ENCODE measurements at places on chromosomes 4 and X. TPM values are rescaled to one million over a fixed set of nuclear protein-coding genes. Genes with fewer than 3 reads are reported as not detected.

DNA sequence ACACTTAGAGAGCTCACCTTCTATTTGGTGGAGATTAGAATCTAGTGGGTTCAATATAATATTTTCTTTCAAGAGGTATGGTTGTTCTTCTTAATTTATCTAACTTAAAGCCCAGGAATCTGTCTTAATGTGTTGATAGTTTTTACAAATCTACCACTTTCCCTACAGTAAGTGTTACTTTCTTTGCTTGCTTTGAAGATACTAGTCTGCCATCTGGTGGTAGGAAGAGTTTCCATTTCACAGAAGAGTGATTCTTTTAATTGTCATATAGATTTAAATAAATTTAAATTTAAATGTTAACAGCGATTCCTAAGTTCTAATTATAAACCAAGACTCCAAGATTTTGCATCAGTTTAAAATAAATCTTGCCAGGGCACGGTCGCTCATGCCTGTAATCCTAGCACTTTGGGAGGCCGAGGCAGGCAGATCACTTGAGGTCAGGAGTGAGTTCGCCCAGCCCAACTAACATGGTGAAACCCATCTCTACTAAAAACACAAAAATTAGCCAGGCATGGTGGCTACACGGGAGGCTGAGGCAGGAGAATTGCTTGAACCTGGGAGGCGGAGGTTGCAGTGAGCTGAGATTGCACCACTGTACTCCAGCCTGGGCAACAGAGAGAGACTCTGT, 43.5 kb downstream of the NUDT9 start:
- no peak overlapping the region for H3K4me3 ChIP-seq
- no peak for DNase-seq
- no peaks in the 10 kb centered on the region for H3K4me1 ChIP-seq

- H3K27me3 ChIP-seq: no peaks in the 10 kb centered on the region
- no peak for DNase-seq
- H3K4me1 ChIP-seq: peaks cover 4% of the 10 kb centered on the region
- no peak overlapping the region for H3K4me3 ChIP-seq
Measured at GRCh38 chr4:146343199-146343598, 128.9 kb downstream of the REELD1 start.

DNA sequence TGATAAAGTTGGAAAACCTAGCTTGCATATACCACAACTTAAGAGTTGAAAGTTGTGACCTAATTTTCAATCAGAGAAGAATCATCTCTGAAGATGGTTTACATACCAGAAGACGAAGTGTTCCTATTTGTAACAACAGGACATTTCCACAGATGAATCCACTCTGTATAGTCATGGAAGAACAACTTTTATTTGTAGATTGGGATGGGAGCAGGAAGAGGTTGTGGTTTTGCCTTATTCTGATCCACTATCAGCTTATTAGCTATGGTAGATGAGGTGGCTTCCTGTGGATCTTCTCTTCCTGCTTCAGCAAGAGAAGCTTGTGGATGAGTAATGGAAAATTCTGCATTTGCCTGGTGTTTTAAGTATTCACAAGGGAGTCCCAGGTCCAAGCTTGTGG, 18.6 kb upstream of the SUPT20HL1 start:
- no peak for DNase-seq
- no peaks in the 10 kb centered on the region for H3K36me3 ChIP-seq
- H3K27ac ChIP-seq: no peak overlapping the region
- H3K27me3 ChIP-seq: no peaks in the 10 kb centered on the region

Gene SLC9B1
- 0.68 TPM for total RNA-seq

DNA sequence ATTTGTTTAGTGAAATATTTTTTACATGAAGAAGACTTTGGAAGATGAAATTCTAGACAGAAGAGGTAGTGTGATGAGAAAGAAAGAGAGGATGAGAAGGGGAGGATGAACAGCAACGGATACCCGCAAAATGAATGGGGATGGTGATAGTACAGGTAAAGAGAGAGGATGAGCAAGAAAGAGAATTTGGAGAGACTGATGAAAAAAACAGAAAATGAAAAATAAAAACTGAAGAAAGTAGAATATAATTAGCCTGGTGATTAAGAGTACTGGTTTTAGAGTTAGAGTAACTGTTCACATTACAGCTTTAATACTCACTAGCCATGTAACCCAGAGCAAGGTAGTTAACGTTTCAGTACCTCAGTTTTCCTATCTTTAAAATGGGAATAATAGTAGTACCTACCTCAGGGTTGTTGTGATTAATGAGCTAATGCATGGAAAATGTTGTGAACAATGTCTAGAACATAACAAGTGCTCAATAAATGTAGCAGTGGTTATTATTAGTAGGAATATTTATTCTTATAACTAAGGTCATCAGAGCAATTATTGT, 54.9 kb upstream of the ANTXR2 start:
- DNase-seq: no peak
- peaks cover 7% of the 10 kb centered on the region for H3K4me1 ChIP-seq
- H3K27me3 ChIP-seq: peaks cover 65% of the 10 kb centered on the region
- H3K36me3 ChIP-seq: no peaks in the 10 kb centered on the region

GRCh38 chrX:40705658-40706312, 29.6 kb downstream of the MED14 start:
- H3K4me3 ChIP-seq: no peak overlapping the region
- H3K4me1 ChIP-seq: no peaks in the 10 kb centered on the region
- no peak for DNase-seq
- no peak overlapping the region for H3K27ac ChIP-seq

Gene SMARCA5
- total RNA-seq: 91.0 TPM

DNA sequence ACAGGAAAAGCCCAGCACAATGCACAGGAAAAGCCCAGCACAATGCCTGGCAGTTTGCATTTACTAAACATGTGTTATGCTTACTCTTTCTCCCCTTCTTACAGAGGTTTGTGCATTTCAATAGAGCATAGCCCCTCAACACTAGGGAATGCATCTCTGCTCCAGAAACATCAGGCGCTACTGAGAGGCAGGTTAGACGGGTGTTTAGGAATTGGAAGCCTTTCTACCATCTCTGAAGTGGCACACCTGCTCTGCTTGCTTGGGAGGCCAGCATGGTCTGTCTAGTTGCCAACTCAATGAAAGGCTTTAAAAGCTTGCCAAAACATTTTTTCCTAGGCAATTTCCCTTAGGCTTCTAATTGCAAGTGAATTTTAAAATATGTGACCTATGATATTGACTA, 55.7 kb downstream of the GRID2 start:
- peaks cover 3% of the 10 kb centered on the region for H3K27me3 ChIP-seq
- peaks cover 18% of the 10 kb centered on the region for H3K4me1 ChIP-seq
- no peaks in the 10 kb centered on the region for H3K36me3 ChIP-seq

- H3K27me3 ChIP-seq: no peaks in the 10 kb centered on the region
- no peaks in the 10 kb centered on the region for H3K4me1 ChIP-seq
- no peak for DNase-seq
- H3K4me3 ChIP-seq: no peak overlapping the region
Measured at GRCh38 chr4:33187035-33187434, 2466.9 kb downstream of the PCDH7 start.

- DNase-seq: no peak
- H3K27ac ChIP-seq: no peak overlapping the region
- no peaks in the 10 kb centered on the region for H3K4me1 ChIP-seq
- H3K27me3 ChIP-seq: no peaks in the 10 kb centered on the region
- H3K36me3 ChIP-seq: no peaks in the 10 kb centered on the region
Measured at GRCh38 chrX:8749697-8750096, 17.8 kb upstream of the ANOS1 start.

Gene NUDT11
- 14.5 TPM for total RNA-seq

Gene TCEANC
- total RNA-seq: 2.4 TPM

Gene CSAG1
- total RNA-seq: not detected

Gene NKX3-2
- total RNA-seq: 0.25 TPM

Gene MMGT1
- 20.3 TPM for total RNA-seq

Gene CPLX1
- total RNA-seq: 1.2 TPM

Gene TCEAL2
- 3.5 TPM for total RNA-seq
